ENCODE measurements at places on chromosomes 6 and 20.

DNA sequence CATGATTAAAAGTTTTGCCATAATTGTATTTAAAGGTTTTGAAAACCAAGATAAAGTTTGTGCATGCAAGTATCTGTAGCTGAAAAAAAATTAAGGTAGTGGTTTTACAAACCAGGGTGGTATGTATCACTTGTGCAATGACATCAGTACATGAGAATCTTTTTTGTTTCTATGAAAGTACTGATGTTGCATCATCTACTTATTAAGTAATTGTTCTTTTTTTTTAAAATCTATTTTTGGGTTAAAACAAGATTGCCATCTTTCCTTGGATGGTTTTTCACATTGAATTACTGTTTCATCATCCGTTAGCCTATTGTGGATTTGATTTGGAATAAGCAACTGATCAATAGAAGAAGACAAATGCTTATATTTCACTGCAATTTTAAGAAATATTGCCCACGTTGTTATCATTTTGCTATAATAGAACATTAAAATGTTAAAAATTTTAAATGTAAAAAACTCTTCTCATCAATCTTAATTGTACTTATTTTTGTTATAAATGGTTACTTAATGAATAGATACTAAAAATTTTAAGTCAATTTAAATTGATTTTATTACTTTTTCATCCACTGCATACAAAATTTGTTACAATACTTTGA lies 39.8 kb upstream of the TAGAP start:
- peak; percentile 67 for DNase-seq

- no peak for DNase-seq
Measured at GRCh38 chr20:16428112-16428511, 145.1 kb downstream of the KIF16B start.

- no peak for DNase-seq
Measured at GRCh38 chr20:34318609-34319443, 15.7 kb upstream of the AHCY start.

- peak; percentile 86 for DNase-seq
Measured at GRCh38 chr6:140441256-140441655, 1066.8 kb upstream of the CITED2 start.

DNA sequence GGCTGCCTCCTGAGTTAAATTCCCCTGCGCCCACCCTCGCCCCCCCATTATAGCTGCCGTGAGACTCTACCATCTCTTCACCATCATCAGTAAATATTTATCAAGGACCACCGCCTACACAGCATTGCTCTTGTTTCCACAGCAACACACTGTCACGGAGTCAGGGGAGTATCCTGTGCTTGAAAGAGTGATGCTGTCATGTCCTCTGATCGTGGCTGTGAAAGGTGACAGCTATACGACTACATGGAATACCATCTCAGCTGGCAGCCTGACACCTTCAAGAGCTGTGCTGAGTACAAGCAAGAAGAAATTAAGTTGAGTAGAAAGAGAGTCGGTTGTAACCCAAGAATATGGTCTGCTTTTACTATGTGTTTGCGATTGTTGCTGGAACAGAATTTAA lies 3.4 kb downstream of the PTPRT start:
- no peak for DNase-seq

GRCh38 chr6:80333342-80333741 lies 226.9 kb downstream of the BCKDHB start:
- DNase-seq = no peak

DNA sequence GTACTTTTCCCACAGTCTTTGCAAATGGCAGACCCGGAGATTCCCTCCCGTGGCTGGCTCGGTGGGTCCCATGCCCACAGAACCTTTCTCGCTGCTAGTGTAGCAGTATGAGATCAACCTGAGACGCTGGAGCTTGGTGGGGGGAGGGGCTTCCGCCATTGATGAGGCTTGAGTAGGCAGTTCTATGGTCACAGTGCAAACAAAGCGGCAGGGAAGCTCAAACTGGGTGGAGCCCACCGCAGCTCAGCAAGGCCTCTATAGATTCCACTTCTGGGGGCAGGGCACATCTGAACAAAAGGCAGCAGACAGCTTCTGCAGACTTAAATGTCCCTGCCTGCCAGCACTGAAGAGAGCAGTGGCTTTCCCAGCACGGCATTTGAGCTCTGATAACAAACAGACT lies 186.0 kb upstream of the KCNK16 start:
- no peak for DNase-seq

DNA sequence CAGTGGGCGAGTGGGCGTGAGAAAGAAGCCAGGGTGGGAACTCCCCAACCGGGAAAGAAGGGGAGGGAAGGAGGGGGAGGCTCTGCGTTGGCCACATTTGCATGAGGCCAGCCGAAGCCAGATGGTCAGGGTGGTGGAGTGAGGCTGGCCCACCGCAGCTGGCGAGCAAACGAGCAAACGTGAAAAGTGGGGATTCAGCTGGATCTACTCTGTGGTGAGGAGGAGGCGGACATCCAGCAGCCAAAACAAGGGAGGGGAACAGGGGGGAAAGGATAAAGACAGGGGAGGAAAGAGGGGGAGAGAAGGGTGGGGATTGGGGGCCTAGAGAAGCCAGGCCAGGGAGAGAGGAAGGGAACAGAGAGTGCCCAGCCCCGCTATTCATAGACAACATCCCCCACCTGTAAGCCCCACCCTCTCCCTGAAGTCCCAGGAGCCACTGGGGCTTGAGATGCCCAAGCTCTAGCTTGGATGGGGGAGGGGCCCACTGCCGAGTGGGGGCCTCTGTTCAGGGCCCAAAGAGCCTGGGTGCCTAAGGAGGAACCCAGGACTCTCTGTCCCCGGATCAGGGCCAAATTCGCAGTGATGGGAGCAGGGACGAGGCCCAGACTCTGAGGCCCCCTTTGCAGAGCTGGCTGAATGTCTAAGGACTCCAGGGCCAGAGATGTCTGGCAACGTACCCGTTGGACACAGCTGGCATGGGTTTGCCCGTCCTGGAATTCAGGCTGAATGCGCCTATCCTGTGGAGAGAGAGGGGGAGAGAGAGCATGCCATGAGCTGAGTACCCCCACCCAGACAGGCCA lies 45.1 kb downstream of the CPNE5 start:
- no peak for DNase-seq

GRCh38 chr6:14386668-14387067 lies 269.1 kb downstream of the CD83 start:
- DNase-seq = no peak

DNA sequence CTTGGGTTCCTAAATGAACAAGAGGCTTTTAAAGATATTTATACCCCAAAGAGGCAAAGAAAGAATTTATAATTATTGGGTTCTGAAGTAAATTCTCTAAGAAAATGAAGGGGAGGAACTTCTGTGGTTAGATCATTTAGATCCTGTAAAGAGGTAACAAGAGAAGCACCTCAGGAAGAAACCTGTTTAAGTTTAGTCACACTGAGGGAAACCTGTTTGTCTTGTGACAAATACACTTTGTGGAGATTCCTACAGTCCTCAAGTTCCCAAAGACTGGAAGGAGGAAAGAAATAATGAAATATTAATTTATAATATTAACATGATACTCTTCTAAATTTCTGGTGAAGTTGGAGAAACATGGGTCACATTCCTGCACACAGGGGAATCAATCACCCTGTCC lies 647.5 kb downstream of the EYS start:
- DNase-seq = no peak

DNA sequence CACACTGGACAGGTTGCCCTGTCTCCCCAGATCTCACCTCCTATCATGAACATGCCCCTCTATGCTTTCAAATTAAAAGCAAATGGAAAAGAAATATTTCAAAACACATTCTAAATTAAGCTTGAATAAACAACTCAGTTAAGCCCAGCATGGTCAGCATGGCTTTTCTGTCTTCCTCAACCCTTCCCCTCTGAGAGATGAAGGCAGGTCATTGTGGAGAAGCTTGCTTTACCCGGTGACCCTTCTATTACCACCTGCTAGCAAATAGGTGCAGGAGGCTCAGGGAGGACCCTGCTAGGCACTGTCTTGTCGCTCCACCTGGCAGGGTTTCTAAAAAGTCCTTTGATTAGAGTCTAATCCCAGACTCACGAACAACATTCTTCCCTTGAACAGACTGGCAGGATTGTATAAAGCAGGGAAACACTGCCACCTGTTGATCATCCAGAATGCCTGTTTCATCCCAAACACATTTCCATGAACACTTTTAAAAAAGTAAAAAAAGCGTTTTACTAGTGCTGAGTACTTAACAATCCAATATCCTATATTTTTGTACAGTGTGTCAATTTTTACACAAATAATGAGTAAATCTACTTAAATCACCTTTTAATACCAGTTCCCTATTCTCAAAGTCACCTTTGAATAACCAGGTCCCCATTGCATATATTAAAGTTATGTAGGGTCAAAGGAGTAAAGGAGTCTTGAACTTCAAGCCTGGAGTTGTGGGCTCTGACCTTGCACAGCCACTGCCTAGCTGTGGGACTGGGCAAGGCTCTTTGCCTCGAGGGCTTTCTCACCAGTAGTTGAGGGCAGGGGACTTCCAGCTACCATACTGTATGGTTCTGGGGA lies 75.5 kb downstream of the GPR6 start:
- peak; percentile 12 for DNase-seq

DNA sequence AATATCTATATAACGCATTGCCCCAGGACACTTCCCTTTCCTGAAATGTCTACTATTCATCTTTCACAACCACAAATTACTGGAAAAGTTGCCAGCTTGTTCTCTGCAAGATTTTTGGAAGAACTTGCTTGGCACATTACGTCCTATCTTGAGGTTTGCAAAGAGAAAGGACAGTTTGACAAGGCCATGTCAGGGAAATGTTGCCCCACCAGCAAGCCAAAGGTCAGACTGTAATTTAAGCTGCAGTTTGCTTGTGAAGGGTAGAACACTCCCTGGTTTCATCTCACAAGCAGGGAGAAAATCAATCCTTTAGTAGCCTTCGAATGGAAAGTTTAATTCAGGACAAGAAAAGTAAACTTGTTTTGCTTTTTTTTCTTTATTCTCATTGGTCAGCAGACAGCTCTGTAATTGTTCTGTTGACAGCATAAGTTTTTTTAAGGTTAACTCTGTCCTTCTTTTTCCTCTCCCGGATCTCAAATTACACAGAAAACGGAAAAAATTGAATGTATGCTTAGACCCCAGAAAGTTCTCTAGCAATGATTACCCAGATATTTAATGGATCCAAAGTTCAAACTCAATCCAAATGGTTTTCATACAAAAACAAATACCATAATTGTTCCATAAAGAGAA lies 541.8 kb upstream of the NRSN1 start:
- DNase-seq = no peak

GRCh38 chr20:48015141-48015910 lies 230.0 kb upstream of the SULF2 start:
- no peak for DNase-seq

DNA sequence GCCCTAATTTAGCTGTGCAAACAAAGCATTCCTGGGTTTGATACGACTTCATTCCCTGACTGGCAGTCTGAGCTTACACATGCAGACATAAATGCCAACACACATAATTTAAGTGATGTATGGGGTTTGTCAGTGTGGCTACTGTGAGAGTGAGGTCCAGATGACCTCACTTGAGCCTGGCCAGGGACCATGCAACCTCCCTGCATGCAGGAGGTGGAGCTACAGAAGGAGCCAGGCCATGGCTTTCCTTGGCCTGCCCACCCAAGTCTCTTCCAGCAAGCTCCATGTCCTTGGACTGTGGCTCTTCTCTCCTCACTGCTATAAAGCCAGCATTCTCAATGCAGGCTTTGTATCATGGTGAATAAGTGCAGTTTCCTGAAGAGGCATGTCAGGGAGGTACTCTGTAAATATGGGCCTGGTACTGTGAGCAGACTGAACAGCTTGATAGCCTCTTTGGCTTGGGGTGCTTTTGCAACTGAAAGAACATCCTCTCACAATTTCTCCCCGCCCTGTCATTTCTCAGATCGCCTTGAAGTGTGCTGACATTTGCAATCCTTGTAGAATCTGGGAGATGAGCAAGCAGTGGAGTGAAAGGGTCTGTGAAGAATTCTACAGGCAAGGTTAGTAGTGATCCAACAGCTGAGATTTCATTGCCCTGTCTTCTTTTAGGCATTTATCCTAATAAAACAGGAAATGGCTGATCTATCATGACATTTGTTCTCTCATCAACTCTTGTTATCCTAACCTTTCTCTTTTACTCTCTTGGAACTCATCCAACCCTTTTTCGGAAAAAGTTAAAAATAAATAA lies 69.2 kb downstream of the MTFR2 start:
- DNase-seq = no peak

GRCh38 chr6:158669145-158670035 lies 19.5 kb downstream of the SYTL3 start:
- no peak for DNase-seq

GRCh38 chr6:105884426-105884825 lies 201.7 kb upstream of the PRDM1 start:
- no peak for DNase-seq

DNA sequence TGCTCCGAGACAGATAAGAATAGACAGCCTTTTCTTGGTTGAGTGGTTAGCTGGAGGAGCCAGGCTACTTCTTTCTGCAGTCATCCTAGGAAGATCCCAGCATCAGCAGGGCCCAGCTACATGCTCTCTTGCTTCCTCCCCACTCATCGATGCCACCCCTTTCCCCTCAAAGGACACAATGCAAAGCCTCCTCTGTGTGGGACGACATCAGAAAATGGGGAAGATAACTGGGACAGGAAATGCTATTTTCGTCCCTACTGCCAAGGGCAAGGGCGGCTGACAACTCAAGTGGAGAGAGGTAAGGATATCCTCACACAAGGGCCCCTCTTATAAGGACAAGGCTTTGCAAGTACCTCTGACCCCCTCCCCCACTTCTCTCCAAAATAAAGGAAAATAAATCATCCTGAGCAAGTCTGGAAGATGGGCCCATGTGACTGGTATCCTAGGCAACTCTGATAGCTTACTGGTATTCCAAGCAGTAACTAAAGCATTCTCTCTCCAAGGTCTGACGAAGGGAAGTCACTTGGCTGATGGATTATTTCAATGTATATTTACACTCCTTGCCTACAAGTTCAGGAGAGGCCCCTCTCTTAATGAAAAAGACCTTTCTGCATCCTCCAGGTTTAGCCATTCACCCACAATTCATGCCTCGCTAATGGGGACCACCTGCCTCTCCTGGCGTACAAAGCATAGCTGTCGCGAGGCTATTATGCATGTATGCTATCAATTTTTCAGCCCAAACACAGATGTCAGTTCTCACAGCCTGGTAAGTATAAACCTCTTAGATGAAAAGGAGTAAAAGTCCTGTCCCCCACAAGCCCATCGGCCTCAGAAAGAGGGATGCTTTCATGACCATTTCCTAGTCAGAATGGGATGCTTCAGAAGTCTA lies 11.3 kb downstream of the ELMO2 start:
- no peak for DNase-seq

DNA sequence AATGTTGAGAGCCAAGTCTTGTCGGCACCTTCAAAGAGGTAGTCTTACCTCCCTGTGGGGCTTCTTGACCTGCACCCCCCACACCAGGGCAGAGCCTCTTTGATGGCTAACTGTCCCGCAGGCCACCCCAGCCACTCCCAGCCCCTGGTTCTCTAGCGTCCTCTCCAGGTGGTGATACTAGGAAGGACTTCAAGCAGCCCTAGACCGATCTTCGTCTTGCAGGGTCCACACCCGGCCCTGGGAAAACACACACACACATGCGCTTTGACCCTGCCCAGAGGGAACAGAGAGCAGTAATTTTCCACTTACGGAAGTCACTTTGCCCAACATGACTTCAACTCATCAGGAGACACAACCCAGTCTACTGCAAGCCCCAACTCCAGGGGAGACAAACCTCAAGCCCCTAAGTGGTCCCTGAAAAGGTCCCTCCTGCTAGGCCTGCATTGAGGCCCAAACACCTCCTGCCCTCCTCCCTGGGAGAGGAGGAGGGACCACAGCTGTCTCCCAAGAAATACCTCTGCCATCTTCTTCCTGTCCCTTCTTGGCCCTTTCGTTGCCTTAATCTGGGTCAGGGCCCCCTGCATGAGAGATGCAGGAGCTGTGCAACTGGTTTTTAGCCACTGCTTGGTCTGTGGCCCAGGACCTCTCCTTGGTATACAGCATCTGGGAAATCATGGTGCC lies 2.9 kb upstream of the BPIFB1 start:
- no peak for DNase-seq

- DNase-seq = no peak
Measured at GRCh38 chr6:150689900-150690590, 90.4 kb downstream of the PLEKHG1 start.

Measured in fibroblast of skin of left biceps (primary cell).